ENCODE measurements at places on chromosomes 3 and 15.
A peak's percentile ranks its signal among the peaks of the same experiment; 100 is the strongest.

- H3K4me3 ChIP-seq: no peak overlapping the region
- no peaks in the 10 kb centered on the region for H3K27me3 ChIP-seq
These were observed 4.1 kb upstream of the GCSAM start for GRCh38 chr3:112136959-112137693.

DNA sequence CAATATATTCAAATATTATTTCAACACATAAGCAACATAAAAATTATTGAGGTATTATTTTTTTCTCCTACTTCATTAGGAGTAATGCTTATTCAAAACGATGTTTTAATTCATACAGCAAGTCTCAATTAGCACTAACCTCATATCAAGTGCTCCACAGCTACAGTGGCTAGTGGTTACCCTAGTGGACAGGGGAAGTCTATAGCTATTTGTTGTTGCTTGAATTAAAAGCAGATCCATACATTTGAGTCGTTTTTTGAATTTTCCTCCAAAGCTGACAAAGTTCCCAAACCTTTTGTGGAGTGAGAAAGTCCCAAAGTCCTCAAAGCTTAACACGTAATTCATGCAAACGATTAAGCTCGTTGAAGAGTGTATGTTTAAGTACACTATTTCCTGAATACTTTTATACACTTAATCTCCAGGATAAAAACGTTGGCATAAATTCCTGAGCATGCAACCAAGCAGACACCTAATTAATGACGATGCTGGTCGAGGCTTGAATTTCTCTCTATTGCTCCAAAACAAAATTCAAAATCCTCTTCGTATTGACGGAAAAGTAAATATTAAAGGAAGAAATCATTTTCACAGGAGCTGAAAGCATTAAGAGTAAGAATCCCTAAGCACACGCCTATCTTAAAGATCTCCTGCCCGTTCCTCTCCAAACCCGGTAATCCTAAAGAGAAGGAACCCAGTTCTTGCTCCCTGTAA, 985 bp downstream of the VPS13C start:
- no peaks in the 10 kb centered on the region for H3K27me3 ChIP-seq
- H3K4me3 ChIP-seq: peak overlapping the region; percentile 81
- peak overlapping the region; percentile 86 for H3K27ac ChIP-seq
- no peaks in the 10 kb centered on the region for H3K36me3 ChIP-seq
- DNase-seq: no peak
- H3K4me1 ChIP-seq: peaks cover 47% of the 10 kb centered on the region

GRCh38 chr3:152270937-152271336, 2.2 kb downstream of the MBNL1 start:
- H3K27me3 ChIP-seq: no peaks in the 10 kb centered on the region
- DNase-seq: no peak
- H3K27ac ChIP-seq: peak overlapping the region; percentile 98
- no peaks in the 10 kb centered on the region for H3K36me3 ChIP-seq
- H3K4me1 ChIP-seq: peaks cover 62% of the 10 kb centered on the region
- peak overlapping the region; percentile 74 for H3K4me3 ChIP-seq

DNA sequence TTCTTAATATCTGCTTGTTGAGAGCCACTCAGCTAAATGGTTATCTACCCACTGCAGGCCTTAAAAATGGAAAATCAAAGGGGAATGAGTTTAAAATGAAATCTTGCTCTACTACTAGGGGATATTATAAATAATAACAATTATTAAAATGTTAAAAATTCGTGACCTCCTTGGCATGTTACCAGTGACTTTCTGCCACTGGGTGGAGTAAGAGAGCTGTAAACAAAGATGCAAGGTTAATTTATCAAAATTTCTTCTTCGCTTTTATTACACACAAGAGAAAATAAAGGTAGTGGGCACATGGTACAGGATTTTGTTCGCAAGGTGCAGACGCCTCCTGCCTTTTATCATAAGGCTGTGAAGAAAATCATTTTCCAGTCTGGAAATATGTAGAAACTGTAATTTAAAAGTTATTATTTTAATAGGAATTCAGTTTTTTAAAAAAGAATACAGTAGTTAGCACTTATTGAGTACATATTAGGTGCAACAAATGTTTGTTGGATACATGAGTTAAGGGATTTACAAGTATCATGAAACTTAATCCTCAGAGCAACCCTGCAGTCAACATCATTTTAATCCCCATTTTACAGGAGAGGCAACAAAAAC, 272.6 kb downstream of the SUCLG2 start:
- H3K27ac ChIP-seq: no peak overlapping the region
- H3K36me3 ChIP-seq: no peaks in the 10 kb centered on the region
- no peaks in the 10 kb centered on the region for H3K27me3 ChIP-seq
- no peak for DNase-seq
- H3K4me3 ChIP-seq: no peak overlapping the region

- H3K4me3 ChIP-seq: no peak overlapping the region
- DNase-seq: no peak
- no peaks in the 10 kb centered on the region for H3K27me3 ChIP-seq
- no peaks in the 10 kb centered on the region for H3K36me3 ChIP-seq
- H3K27ac ChIP-seq: no peak overlapping the region
These were observed 70.4 kb downstream of the LSM3 start for GRCh38 chr3:14248849-14249523.

DNA sequence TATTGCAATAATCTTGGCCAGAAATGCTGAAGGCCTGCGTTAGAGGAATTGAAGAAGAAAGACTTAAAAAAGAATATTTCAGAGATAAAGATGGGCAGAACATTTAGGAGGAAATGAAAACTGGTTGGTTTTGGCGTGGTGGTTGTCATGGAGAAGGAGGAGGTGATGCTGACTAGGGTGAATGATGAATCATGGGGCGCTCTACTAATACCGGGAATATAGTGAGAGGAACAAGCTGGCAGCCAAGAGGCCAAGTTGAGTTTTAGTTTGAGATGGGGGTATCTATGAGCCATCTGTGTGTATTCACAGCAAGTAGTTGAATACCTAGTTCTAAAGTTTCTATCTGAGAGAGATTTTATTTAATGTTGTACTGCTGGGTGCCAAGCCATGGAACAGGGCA, 6.8 kb upstream of the GAP43 start:
- no peak overlapping the region for H3K4me3 ChIP-seq
- DNase-seq: no peak
- no peaks in the 10 kb centered on the region for H3K4me1 ChIP-seq
- no peaks in the 10 kb centered on the region for H3K36me3 ChIP-seq

DNA sequence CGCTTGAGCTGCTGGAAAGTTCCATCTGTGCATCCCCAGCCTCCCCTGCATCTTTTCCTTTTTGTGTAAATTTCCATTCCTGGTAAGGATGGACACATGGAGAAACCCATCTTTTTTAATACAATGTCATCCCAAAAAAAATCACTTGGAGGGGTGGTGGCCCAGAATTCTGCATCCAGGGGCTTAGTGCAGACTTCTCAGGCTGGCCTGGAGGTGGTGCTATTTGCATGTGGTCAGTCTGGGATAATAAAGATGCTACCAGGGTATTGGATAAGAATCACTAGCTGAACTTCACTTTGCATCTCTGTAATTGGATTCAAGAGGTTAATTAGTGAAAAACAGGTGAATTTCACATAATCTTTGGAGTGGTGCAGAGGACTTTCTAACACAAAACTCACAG, 1.8 kb upstream of the ZSCAN2 start:
- H3K36me3 ChIP-seq: no peaks in the 10 kb centered on the region
- H3K4me3 ChIP-seq: no peak overlapping the region
- H3K4me1 ChIP-seq: peaks cover 19% of the 10 kb centered on the region
- no peak overlapping the region for H3K27ac ChIP-seq
- H3K27me3 ChIP-seq: no peaks in the 10 kb centered on the region

- no peaks in the 10 kb centered on the region for H3K27me3 ChIP-seq
- no peaks in the 10 kb centered on the region for H3K36me3 ChIP-seq
- peaks cover 18% of the 10 kb centered on the region for H3K4me1 ChIP-seq
- H3K27ac ChIP-seq: peak overlapping the region; percentile 20
- no peak overlapping the region for H3K4me3 ChIP-seq
These were observed 34.3 kb downstream of the DENND6A start for GRCh38 chr3:57658536-57658935.

- DNase-seq: no peak
- H3K4me1 ChIP-seq: peaks cover 20% of the 10 kb centered on the region
- no peak overlapping the region for H3K4me3 ChIP-seq
- H3K36me3 ChIP-seq: no peaks in the 10 kb centered on the region
- peak overlapping the region; percentile 57 for H3K27ac ChIP-seq
These were observed 53.0 kb downstream of the ARHGEF3 start for GRCh38 chr3:56748663-56749231.

DNA sequence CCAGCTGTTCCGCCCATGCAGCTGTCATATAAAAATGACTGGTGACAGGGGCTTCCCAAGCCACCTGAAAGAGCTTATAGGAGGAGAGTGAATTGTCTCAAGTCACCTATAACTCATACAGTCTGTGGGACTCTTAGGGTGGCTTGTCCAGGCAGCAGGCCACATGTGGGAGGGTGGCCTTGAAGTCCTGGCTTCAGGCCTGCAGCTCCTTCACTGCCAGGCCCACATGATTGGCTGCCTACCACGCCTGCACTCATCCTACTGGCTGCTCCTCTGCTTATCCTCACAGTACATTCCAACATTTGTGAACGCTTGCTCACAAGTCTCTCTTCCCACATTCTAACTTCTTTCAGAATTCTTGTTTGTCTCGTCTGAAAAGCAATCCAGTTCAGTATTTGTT, 41.1 kb upstream of the TIPARP start:
- no peaks in the 10 kb centered on the region for H3K4me1 ChIP-seq
- no peak overlapping the region for H3K27ac ChIP-seq
- DNase-seq: no peak

Measured in vagina (tissue), 2 donors.